ENCODE measurements at places on chromosomes 16 and 17. TPM values are rescaled to one million over a fixed set of nuclear protein-coding genes. Genes with fewer than 3 reads are reported as not detected.

The ENPP7 gene
- not detected for total RNA-seq

- ATAC-seq, result no peak
Observed at GRCh38 chr16:86395477-86395876, 114.8 kb upstream of the FOXF1 start.

DNA sequence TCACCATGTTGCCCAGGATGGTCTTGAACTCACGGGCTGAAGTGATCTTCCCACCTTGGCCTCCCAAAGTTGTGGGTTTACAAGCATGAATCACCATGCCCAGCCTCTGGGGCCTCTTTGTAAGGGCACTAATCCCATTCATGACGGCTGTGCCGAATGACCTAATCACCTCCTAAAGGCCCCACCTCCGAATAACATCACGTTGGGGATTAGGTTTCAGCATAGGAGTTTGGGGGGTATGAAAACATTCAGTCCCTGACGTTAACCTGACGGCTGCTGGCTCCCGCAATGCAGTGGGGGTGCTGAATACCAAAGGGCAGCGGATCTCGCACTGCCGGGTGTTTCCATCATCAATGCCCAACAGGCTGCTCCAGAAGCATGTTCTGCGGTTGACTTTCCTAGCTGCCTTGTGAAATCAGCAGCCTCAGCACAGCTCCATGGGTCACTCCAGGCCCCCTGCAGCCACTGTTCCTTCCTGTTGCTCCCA lies 120.8 kb upstream of the SEC14L1 start:
- ATAC-seq, result no peak

- ATAC-seq, result no peak
Observed at GRCh38 chr16:80894091-80894490, 89.7 kb upstream of the CDYL2 start.

- ATAC-seq, result no peak
Observed at GRCh38 chr17:51611585-51611984, 351.2 kb downstream of the UTP18 start.

DNA sequence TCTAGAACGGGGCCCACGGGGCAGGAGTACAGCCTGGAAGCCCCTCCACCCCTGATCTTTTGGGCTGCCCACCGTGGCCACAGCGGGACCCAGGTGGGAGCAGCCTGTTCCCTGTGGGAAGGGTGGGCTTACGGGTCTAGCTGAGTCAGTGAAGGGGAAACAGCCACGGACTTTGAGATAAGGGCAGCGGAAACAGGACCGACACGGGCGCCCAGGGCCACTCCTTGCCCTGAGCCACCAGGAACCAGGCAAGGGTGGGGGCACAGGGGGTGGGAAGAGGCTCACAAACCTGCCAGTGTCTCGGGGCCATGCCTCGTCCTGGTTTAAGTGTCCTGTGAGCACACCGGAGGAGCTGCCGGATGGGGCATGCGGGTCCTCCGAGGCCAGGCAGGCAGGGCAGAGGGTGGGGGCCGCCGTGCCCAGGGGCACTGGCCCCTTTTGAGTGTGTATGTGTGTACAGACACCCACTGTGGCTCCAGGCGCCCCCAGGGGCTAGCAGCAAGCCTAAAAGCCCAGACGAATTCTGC lies 47.6 kb upstream of the PVALEF start:
- no peak for ATAC-seq
